CD8-positive, alpha-beta memory T cell (primary cell): ENCODE measurements at places on chromosomes 2 and 18.

DNA sequence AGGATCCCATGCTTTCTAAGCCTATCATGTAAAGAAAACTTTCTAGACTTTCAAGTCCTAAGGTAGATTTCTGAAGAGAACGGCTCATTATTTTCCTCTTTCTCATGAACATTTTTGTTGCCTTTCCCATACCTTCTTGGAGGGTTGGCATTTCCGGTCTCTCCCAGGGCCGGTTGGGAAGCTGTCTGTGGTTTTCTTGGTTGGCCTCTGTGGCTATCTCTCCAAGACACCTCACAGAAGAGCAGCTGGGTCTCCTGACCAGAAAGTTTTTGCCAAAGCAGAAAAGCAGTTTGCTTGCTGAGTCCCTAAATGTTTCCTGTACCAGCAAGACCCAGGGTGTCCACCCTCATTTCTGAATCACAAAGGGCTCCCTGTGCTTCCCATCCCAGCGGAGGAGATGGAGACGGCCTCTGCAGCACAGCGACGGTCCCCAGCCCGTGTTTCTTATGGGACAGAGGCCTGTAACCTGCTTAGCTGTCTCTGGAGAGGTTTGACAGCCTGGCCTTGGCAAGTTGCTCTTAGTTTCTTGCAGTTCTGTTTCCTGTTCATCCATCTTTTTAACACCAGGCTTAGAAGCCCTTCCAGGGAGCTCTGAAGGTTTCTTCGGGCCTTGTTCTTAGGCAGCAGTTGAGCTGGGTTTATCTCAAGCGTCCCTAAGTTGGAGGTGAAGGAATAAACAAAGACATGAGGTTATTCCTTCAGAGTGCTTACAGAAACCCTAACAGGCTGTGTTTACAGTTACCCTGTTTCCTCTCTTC lies 39.8 kb downstream of the GREB1 start:
- DNase-seq = no peak

GRCh38 chr18:78629426-78629825 lies 350.2 kb upstream of the SALL3 start:
- no peak for DNase-seq

- no peak for DNase-seq
These were observed 76.1 kb upstream of the CAVIN2 start for GRCh38 chr2:191922736-191923651.

DNA sequence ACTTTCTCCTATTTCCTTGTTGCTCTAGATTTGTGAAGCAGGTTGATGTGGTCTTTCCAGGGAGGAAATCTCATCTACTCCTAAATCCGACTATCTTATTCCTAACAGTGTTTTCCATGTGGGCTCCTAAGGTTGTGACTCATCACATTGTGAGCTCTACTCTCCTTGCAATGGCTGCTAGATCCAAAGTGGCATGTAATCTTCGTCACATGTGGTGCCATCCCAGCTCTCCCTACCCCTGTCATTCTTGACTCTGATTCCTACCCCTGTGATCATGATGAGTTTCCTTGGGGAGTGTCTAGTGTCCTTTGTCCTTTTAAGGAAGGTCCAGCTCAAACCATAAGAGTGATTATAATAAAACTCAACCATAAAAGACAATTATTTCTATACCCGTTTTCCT lies 47.3 kb upstream of the GULP1 start:
- DNase-seq = no peak

DNA sequence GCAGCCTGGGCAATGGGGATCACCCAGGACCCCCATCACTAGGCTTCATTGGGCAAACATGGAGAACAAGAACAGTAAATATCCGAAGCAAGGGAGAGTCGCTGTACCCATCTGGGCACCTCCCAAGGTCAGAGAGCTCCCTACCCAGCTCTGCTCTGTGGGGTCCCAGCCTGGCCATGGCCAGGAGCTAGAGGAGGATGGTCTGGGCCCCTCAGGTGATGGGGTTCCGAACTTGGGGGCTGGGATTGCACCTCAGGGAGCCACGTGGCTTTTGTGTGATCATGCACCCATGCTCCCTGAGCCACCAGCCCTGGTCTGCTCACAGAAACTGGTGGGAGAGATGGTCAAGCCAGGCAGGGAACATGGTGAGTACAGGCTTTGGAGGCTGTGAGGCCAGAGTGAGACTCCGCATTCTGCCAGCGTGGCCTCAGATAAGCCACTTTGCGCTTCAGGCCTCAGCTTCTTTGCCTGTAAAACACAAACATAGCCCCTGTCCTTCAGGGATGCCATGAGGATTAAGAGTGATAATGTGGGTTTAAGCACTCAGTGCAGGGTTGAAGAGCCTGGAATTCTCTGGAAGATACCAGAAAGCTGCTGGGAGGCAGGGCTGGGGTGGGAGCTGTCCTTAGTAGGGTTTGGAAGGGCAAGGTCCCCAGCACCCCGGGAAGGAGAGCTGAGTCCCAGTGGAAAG lies 3.0 kb upstream of the NMUR1 start:
- no peak for DNase-seq

DNA sequence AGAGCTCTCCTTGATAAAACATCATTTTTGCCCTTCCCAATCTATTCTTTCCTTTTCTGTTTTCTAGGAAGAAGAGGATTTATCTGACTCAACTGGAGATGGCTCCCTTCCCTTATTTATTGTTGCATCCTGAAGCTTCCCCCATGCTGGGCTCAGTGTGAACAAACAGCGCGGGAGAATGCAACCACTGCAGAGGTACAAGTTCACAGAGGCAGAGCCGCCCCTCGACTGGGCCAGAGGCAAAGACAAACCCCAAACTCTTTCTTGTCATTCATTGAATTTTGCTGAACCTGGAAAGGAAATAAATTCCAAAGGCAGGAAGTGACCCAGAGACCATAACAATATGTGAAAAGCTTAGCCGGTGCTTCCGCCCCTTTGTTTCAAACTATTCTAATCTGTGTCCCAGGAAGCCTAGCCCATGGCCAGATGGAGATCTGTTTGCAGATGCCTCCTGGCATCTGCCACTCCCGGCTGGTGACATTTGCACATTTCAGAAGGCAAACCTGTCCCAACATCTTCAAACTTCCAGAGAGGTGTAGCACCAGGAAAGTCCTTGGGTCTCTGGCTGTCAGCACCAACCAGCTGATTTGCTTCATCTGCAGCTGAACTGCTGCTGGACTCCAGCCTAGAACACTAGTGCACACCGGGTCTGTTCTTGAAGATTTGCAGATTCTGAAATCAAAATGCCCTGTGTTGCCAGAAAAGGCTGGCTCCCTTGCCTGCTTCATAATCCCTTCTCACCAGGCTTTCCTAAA lies 79.4 kb upstream of the MAP4K3 start:
- DNase-seq = no peak

DNA sequence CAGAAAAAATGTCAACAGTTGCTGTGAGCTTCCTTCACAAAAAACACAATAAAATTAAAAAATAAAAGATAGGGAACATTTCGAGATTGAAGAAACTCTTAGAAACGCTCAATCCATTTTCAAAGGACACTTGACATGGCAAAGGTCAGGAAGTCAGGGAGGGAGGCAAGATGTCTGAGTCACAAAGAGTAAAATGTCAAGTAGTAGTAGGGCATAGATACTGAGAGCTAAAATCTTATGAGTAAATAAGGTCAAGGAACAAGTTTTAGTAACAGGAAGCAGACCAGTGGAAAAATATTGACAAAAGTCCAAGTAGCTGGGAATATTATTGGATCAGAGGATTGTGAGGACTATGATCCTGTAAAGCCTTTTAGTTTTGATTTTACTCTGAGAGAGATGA lies 495.6 kb downstream of the TMX3 start:
- no peak for DNase-seq

DNA sequence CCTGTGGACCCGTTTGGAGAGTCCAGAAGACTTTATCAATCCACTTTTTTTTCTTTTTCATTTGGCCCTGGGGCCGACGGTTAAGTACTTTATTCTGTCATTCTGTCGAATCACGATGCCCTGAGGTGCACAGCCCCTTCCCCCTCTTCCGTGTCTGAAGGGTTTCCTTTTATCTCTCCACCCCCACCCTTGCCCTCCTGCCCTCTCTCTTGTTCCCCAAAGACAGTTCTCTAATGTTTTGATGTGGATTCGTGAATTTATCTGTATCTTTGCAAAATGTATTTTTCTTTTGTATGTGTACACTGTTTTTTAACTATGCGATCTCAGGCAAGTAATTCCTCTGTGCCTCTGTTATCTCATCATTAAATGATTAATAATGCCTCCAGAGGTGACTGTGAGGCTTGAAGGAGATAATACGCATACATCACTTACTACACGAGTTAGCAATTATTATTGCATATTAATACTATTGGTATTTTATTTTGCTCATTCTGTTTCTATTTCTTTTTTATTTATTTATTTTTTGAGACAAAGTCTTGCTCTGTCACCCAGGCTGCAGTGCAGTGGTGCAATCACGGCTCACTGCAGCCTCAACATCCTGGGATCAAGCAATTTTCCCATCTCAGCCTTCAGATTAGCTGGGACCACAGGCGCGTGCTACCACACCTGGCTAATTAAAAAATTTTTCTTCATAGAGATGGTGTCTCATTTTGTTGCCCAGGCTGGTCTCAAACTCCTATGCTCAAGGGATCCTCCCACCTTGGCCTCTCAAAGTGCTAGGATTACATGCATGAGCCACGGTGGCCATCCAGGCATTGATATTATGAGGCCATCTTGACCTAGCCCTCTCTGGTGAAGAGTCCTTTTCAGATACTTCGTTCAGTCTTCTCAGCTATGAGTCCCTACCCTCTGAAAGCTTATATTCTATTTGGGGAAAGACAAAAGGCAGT lies 1.4 kb upstream of the CASP8 start:
- no peak for DNase-seq

- DNase-seq = no peak
These were observed 47.7 kb upstream of the RNU4ATAC start for GRCh38 chr2:121483021-121483420.

DNA sequence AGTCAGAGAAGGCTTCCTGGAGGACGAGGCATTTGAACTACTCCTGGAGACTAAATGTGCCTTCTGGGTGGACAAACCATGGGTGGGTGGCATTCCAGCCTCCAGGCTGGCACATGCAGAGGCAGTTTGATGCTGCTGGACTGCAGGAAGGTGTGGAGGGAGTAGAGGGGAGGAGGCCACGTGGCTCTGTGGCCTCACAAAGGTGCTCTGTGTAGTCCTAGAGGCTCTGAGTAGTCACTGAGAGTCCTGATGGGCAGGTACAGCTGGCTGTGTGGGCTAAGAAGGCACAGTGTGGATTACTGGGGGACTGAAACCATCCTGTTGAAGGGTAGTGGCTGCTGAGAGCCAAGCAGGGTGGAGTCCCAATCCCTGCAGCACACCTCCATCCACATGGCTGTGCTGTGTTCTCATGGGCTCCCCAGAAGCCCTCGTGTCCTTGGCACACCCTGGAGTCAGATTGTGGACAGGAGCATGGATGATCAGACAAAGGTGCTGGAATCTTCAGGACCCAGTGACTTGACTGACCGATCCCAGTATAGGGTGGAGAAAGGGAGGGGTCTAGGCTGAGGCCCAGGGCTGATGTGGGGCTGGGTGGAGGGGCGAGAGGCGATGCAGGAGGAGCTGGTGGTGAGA lies 87.4 kb upstream of the HS6ST1 start:
- no peak for DNase-seq

- no peak for DNase-seq
These were observed 117.3 kb upstream of the SEC11C start for GRCh38 chr18:59022167-59022945.
